ENCODE measurements at places on chromosomes 5 and 9.

DNA sequence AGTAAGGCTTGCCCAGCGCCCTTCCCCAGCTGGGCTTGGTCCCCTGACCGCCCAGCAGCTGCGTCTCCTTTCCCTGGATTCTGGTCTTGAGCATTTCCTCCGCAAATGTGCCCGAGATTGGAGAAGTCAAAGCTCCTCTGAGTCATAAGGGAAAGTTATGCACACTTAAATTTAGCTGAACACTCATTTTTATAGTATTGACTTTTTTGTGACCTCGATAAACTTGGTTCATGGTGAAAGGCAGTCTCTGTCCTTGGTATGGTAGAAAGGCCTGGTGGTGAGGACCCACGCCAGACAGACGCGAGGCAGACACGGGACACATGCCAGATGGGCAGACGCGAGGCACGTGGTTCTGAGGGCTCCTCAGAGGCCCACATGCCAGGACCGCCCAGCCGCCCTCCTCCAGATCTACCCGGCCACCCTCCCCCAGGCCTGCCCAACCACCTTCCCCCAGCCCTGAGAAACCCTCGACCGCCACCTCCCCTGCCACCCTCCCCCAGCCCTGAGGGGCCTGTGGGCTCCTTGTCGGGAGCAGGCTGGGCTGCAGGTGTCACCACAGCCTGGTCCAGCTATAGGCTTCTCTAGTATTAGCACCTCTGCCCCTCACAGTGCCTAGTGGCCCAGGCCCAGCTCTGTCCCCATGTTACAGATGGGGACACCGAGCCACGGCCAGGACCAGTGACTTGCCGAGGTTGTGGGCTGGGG, 60.9 kb upstream of the CACNA1B start:
- DNase-seq, result no peak

DNA sequence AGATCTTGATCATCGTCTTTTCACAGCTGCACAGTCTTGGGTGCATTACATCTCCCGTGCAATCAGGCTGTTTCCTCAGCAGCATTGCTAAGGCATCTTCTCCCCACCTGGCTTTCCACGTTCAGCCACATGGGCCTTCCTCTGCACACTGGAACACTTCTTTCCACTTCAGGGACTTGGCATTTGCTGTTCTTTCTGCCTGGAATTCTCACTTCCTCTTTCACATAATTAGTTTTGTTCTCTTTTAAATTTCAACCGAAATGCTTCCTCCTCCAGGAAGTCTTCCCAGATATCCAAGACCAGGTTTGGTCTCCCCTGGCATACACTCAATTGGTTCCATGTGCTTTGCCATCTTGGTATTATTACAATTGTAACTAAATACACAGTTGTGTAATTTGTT, 43.8 kb downstream of the WHRN start:
- no peak for DNase-seq

- DNase-seq, result no peak
These were observed 21.9 kb downstream of the DEPDC1B start for GRCh38 chr5:60677850-60678664.

DNA sequence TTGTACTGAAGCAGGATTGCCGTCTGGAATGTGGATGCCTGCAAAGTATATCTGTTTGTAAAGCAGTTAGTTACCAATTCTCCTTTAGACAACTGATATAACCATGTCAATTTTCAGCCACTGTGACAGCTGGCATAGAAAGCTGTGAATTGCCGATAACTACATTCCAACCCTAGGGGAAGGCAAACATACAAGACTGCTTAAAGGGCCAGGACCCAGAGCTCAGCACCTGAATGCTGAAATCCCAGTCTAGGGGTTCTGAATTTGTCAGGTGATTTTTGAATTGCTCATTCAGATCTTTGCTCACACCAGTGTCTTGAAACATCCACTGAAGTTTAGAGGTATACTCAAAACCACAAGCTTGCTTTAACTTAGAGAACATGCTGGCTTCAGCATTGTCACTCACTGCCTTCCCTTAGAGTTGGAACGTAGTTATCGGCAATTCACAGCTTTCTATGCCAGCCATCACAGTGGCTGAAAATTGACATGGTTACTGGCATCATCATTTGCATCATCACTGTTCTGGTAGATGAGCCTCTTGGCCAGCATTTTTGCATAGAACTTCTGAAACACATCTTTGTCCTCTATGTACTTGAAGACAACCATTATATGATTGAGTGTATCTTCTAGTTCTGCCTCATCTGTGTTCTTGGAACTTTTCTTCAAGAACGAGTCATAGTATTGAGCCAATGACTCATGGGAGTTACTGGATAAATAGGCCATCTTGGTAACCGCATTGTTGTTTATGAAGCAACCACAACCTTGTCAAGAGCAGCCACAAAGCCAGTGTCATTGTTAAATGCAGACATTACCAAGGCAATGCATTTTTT, 82.1 kb downstream of the CCDC192 start:
- DNase-seq, result no peak

DNA sequence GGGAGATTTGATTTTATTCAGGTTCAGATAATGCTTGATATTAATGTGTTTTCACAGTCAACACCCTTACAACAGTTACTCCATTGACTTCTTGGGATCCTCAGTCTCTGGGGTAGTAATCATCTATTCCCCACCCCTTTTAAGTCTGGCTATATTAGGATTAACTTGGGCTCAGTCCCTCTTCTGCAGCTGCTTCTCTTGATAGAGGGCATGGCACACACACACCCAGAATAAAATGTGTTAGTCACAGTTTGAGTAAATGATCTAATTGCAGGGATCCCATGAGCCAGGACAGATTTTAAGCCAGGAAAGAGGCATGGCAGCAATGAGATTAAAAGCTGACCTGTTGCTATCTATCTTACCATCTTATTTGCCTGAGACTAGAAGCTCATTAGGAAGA, 53.7 kb upstream of the VLDLR start:
- no peak for DNase-seq

DNA sequence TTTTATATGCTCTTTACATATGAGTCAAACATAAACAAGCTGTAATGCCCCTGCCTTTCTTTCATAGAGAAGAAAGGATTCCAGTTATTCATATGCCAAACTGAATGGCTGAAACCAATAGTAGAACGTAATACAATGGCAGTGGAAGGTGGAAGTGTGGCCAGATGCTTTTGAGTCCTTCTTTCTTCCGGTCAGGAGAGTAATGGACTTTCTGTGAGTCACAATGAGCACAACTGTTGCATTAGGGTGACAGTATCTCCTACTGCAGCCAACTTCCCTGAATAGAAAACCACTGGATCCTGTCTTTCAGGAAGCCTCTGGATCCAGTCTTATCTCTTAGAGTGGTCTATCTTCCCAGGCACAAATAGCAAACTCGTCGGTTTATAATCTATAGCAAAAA, 855.2 kb downstream of the MAT2B start:
- no peak for DNase-seq

- DNase-seq, result no peak
These were observed 428.6 kb downstream of the DMAC1 start for GRCh38 chr9:7370988-7371387.

- DNase-seq, result no peak
These were observed 14.1 kb downstream of the SNX2 start for GRCh38 chr5:122788996-122789395.

Measured in activated T-helper 9 cell treated with anti-CD3 and anti-CD28 coated beads, Interleukin-2, amount 50 U/mL, for 16 hours (primary cell).